ENCODE measurements at places on chromosomes 11 and 22. TPM values are rescaled to one million over a fixed set of nuclear protein-coding genes. Genes with fewer than 3 reads are reported as not detected.

CFAP300 gene
- total RNA-seq: 2.1 TPM

SLC35F2 gene
- total RNA-seq: 3.7 TPM

DENND6B gene
- total RNA-seq: 16.3 TPM

STK33 gene
- total RNA-seq: 23.5 TPM

NTM gene
- 0.27 TPM for total RNA-seq

OR4A16 gene
- total RNA-seq: not detected

LRRC4C gene
- 1.2 TPM for total RNA-seq

MUC5AC gene
- total RNA-seq: not detected

OR52I2 gene
- total RNA-seq: not detected

FOLR2 gene
- 13.8 TPM for total RNA-seq

PDHX gene
- 15.3 TPM for total RNA-seq

OR52I1 gene
- total RNA-seq: not detected

- DNase-seq: no peak
- no peak overlapping the region for H3K27ac ChIP-seq
- no peaks in the 10 kb centered on the region for H3K4me1 ChIP-seq
- no peaks in the 10 kb centered on the region for H3K27me3 ChIP-seq
- no peak overlapping the region for H3K4me3 ChIP-seq
Observed at GRCh38 chr22:50360578-50360977, 17.5 kb downstream of the PPP6R2 start.

DNA sequence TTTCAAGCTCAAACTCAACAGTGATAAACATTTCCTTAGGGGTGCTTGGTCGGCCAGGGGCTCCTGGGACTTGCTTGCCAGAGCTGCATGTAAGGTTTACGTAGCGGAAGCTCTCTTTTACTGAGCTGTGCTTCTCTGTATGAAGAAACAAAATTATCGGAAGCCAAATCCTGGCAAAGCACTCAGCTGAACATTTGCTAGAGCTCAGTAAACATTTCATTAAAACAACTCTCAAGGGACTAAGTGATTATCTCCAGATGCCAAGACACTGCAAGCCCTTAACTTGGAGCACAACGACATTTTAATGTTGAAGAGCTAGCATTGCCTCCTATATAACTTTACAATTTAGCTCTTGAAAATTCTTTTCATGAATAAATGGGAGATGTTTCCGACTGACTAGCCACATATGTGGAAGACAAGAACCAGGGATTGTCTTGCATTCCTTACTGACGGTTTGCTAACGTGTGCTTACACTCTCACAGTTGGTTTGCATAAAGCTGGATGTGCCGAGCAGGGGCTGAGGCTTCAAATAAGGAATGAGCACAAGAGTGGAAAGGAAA lies 43.4 kb downstream of the SCUBE2 start:
- peak overlapping the region; percentile 22 for H3K4me3 ChIP-seq
- H3K36me3 ChIP-seq: no peaks in the 10 kb centered on the region
- H3K4me1 ChIP-seq: peaks cover 6% of the 10 kb centered on the region
- H3K27ac ChIP-seq: no peak overlapping the region
- DNase-seq: no peak
- H3K27me3 ChIP-seq: no peaks in the 10 kb centered on the region

- no peak overlapping the region for H3K27ac ChIP-seq
- no peaks in the 10 kb centered on the region for H3K27me3 ChIP-seq
- H3K36me3 ChIP-seq: no peaks in the 10 kb centered on the region
- no peak for DNase-seq
- H3K4me1 ChIP-seq: no peaks in the 10 kb centered on the region
Observed at GRCh38 chr11:78019808-78020207, 3.3 kb downstream of the KCTD14 start.

GRCh38 chr11:12110714-12111548 lies 541 bp downstream of the MICAL2 start:
- H3K4me1 ChIP-seq: peaks cover 4% of the 10 kb centered on the region
- peak overlapping the region; percentile 72 for H3K4me3 ChIP-seq
- H3K27ac ChIP-seq: peak overlapping the region; percentile 53
- no peaks in the 10 kb centered on the region for H3K27me3 ChIP-seq

DNA sequence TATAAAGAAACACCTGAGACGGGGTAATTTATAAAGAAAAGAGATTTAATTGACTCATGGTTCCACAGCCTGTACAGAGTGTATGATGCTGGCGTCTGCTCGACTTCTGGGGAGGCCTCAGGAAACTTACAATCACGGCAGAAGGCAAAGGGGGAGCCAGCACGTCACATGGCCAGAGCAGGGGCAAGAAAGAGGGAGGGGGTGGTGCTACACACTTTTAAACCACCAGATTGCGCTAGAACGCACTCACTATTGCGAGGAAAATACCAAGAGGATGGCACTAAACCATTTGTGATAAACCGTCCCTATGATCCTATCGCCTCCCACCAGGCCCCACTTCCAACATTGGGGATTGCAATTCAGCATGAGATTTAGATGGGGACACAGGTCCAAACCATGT lies 79.7 kb upstream of the CARD18 start:
- H3K4me3 ChIP-seq: no peak overlapping the region
- H3K36me3 ChIP-seq: no peaks in the 10 kb centered on the region
- no peak for DNase-seq
- no peak overlapping the region for H3K27ac ChIP-seq

- no peaks in the 10 kb centered on the region for H3K27me3 ChIP-seq
- no peaks in the 10 kb centered on the region for H3K36me3 ChIP-seq
- peak; percentile 40 for DNase-seq
- H3K27ac ChIP-seq: no peak overlapping the region
- H3K4me1 ChIP-seq: peaks cover 26% of the 10 kb centered on the region
Observed at GRCh38 chr11:76653012-76653673, 17.4 kb downstream of the LRRC32 start.

- H3K4me1 ChIP-seq: peaks cover 10% of the 10 kb centered on the region
- no peaks in the 10 kb centered on the region for H3K27me3 ChIP-seq
- H3K27ac ChIP-seq: no peak overlapping the region
- DNase-seq: peak; percentile 36
Observed at GRCh38 chr11:119335091-119335654, 846 bp downstream of the RNF26 start.

- H3K36me3 ChIP-seq: no peaks in the 10 kb centered on the region
- no peak overlapping the region for H3K4me3 ChIP-seq
- no peaks in the 10 kb centered on the region for H3K4me1 ChIP-seq
- no peak for DNase-seq
- no peak overlapping the region for H3K27ac ChIP-seq
- H3K27me3 ChIP-seq: no peaks in the 10 kb centered on the region
Observed at GRCh38 chr11:14067686-14068085, 105.2 kb downstream of the SPON1 start.

DNA sequence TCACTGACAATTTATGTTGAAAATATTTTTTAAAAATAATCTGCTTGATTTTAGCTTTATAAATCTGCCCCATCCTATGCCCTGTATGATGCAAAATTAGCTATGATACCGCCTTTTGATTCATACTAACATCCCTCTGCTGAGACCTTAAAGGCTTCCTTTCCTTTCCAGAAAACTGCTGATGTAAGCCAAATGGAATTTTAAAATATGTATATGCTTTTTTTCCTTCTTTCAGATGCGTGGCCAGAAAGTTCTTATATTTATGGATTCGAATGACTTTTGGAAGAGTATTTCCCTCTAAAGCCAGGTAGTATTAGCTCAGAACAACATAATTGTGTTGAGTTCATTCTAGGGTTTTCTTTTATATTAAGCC lies 34.5 kb downstream of the SFI1 start:
- no peaks in the 10 kb centered on the region for H3K4me1 ChIP-seq
- H3K27me3 ChIP-seq: no peaks in the 10 kb centered on the region
- DNase-seq: no peak
- H3K4me3 ChIP-seq: no peak overlapping the region
- peak overlapping the region; percentile 26 for H3K27ac ChIP-seq

DNA sequence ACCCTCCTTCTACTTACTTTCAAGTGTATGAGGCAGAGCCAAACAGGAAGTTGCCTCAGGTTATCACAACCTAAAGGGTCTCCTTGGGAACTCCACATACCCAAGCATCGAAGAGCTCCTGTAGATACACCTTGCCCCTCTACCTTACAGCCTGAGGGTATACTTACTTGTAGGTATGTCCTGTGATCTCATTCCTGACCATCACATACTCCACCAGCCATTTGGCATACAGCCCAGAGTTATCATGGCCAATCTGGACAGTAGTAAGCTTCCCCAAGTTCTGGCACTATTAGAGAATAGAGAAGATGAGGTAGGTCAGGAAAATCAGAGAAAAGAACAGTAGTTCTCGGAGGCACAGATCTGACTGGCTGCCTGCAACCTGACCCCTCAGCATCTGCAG lies 53.4 kb upstream of the SCUBE2 start:
- no peak overlapping the region for H3K27ac ChIP-seq
- DNase-seq: no peak
- no peaks in the 10 kb centered on the region for H3K4me1 ChIP-seq
- no peaks in the 10 kb centered on the region for H3K36me3 ChIP-seq

GRCh38 chr11:48150213-48150612 lies 66.4 kb upstream of the OR4B1 start:
- no peak for DNase-seq
- H3K4me3 ChIP-seq: no peak overlapping the region
- no peaks in the 10 kb centered on the region for H3K4me1 ChIP-seq
- no peaks in the 10 kb centered on the region for H3K36me3 ChIP-seq

DNA sequence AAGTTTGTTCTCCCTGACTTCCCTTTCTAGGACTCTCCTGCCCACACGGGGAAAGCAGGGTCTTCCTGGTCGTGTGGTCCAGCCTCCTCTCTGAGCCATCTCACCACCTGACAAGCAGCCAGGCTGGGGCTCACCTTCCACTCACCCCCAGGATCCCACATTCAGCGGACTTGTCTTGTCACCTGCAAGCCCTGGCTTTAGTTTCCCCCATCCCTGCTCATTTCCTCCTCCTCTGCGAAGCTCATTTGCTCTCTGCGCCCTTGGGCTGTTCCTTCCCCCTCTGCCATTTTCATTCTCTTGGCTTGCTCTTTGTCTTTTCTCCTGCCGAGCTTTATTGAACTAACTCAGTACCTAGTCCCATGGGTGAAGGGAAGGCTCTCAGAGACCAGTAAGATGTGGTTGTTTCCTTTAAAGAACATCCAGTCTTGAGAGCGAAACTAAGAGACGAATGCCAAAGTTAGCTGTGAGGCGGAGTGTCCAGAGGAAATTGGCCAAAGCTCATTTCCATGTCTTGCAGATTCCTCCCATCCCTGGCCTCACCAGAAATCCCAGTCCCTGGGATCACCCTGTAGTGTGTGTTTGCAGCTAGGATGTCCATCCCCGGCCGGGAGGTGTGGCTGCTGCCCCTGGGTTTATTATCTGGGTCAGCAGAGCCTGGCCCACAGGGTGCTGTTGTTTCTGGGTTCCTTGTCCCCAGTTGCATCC lies 2.0 kb downstream of the ST14 start:
- no peak for DNase-seq
- no peaks in the 10 kb centered on the region for H3K36me3 ChIP-seq
- no peak overlapping the region for H3K27ac ChIP-seq

DNA sequence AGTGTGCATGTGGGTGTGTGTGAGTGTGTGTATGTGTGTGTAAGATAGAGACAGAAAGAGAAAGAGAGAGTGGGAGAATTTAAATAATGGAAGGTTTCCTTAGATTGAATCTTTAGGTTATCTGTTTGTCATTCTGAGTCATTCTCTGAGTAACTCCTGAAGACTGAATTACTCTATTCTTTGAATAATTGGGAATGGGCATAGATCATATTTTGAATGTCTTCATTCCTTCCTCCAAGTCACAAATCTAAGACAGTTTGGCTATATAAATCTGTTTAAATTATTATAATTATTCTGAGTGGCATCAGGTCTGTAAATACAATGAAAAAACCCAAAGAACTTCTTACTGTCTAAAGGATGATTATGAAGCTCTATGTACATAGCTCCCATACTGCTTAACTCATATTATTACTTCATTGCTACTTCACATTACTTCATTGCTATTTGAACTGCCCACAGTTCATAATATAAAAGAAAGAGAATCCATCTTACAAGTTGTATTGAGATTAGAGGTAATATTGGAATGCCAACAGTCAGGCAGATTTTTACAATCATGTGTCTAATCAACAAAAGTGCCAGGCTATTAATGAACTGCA lies 346.6 kb upstream of the CCDC179 start:
- no peaks in the 10 kb centered on the region for H3K4me1 ChIP-seq
- no peak for DNase-seq
- no peak overlapping the region for H3K27ac ChIP-seq
- H3K27me3 ChIP-seq: no peaks in the 10 kb centered on the region
- no peaks in the 10 kb centered on the region for H3K36me3 ChIP-seq

DNA sequence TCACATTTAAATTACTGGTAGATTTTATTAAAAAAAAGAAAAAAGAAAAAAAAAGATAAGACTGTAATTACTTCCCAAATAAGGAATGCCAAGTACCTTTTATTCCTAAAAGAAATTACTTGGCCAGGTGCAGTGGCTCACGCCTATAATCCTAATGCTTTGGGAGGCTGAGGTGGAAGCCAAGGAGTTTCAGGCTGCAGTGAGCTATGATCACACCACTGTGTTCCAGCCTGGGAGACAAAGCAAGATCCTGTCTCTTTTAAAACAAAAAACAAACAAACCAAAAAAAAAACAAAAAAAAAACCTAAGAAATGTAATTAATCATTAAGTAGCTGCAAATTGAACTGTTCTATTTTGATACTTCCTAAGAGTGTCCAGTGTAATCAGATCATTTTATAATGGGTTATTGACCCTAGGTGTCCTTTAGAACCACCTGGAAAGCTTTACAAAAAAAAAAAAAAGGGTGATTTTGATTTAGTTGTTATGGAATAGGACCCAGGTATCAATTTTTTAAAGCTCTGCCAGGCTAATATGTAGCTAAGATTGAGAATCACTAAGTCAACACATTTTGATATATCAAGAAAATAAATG lies 10.8 kb downstream of the LIN7C start:
- H3K27ac ChIP-seq: no peak overlapping the region
- H3K4me3 ChIP-seq: no peak overlapping the region
- no peaks in the 10 kb centered on the region for H3K4me1 ChIP-seq
- DNase-seq: no peak
- H3K36me3 ChIP-seq: no peaks in the 10 kb centered on the region
- H3K27me3 ChIP-seq: no peaks in the 10 kb centered on the region

Measured in ovary (tissue), 10 donors.